ENCODE measurements at places on chromosomes 3 and 15.

GRCh38 chr3:185680231-185680630 is 94.1 kb downstream of the SENP2 start:
- DNase-seq = no peak

- no peak for DNase-seq
Measured at GRCh38 chr3:196749125-196749524, 9.5 kb downstream of the PAK2 start.

DNA sequence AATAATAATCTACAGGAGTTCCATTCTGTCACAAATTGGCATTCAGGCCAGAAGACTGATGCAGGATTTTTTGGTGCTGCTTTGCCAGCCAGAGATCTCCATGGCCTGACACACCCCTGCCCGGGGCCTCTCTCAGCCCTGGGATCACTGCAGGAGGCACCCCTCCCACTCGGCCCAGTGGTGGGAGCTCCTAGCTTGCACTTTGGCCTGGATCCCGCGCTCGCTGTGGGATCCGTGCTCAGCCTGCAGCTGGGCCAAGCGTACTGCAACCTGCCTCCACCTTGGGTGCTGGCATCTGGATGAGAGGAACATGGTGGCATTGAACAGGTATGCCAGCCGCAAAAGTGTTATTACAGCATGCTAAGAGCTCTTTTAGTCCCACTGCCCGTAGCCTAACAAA is 656.7 kb upstream of the CCDC54 start:
- no peak for DNase-seq

GRCh38 chr3:196979545-196979944 is 10.9 kb upstream of the PIGZ start:
- no peak for DNase-seq

DNA sequence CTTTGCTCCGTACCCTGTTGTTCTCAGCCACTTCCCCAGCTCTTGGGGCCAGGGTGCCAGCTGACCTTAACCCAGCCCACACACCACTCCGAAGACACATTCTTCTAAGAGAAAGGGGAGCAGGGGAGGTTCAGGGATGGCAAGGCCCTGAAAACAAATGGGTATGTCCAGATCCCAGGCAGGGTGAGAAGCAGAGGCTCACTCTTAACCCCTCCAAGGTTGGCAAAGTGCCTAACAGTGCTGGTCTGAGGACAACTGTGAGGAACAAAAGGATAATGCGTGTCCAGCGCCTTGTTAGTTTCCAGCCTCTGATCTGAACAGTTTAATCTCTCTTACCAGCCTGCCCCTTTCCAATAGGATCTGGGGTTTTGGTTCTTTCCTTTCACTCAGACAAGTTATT is 1.5 kb downstream of the TMEM44 start:
- no peak for DNase-seq

- DNase-seq = peak; percentile 4
Measured at GRCh38 chr3:53161450-53161819, 426 bp downstream of the PRKCD start.

- no peak for DNase-seq
Measured at GRCh38 chr3:178325330-178325729, 210.9 kb upstream of the KCNMB2 start.

DNA sequence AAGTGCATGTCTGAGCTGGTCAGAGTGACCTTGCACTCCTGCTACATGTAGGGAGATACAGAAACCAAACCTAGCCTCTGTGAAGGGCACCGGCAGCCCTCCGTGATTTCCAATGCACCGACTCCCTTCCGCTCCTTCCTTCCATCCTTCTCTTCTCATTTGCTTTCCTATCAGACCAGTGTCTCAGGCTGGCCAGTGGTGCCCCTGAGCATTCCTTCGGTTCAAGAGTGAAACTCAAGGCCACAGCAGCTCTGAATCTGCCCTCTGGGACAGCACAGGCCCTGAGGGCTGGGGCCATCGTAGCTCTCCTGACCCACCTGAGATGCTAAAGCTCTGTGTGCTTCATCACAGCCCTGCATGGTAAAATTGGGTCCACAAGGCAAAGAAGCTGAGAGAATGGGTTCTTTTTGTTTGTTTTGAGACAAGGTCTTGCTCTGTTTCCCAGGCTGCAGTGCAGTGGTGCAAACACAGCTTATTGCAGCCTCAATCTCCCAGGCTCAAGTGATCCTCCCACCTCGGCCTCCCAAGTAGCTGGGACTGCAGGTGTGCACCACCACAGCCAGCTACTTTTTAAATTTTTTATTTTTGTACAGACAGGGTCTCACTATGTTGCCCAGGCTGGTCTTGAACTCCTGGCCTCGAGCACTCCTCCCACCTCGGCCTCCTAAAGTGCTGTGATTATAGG is 2.3 kb upstream of the BMF start:
- no peak for DNase-seq

DNA sequence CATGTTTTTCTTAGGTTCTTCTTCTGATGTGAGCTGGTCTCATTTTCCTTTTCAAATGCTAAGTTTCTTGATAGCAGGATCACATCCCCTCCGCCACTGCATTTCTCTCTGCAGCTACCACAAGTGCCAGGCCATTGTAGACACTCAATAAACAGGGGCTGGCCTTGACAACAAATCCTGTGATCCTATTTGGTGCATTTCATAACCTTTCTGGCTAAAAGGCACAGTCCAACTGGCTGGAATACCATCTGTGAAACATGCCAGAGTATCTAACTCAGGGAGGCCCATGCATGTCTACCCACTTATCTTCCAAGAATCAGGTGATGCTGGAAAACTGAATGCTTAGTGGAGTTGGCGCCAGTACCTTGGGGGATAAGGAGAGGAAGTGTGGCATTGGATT is 85.2 kb upstream of the NR2F2 start:
- DNase-seq = no peak

DNA sequence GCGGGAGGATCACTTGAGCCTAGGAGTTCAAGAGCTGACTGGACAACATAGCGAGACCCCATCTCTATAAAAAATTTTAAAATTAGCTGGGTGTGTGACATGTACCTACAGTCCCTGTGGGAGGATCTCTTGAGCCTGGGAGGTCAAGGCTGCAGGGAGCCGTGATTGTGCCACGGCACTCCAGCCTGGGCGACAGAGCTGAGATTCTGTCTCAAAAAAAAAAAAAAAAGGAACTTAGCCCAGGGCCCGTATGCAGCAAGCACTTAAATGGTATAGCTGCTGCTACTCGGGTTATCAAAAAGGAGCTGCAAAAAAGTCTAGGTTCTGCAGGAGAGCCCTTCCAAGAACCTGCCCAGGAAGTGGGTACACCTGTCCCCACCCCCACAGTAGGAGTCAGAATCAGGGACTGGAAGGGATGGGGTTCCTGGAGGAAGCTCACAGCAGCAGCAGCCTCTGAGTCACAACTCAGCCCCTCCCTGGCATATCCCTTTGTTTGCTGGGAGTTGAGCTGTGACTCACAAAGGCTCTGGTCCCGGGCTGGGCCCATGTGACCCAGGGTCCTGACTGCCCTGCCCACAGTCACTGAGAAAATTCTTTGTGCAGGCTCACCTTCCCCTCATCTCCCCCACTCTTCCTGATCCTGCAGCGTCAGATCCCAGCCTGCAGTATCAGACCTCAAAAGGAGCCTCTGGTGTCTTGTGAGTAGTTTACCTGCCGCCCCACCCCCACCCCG is at the start of gene SPATA12:
Gene SPATA12 (plus strand): TSS at position 576 of the 733 bp plus-strand sequence. CDS start 13,031 bp downstream, outside the sequence.
- no peak for DNase-seq

GRCh38 chr3:17639765-17640164 is 102.7 kb downstream of the TBC1D5 start:
- no peak for DNase-seq

DNA sequence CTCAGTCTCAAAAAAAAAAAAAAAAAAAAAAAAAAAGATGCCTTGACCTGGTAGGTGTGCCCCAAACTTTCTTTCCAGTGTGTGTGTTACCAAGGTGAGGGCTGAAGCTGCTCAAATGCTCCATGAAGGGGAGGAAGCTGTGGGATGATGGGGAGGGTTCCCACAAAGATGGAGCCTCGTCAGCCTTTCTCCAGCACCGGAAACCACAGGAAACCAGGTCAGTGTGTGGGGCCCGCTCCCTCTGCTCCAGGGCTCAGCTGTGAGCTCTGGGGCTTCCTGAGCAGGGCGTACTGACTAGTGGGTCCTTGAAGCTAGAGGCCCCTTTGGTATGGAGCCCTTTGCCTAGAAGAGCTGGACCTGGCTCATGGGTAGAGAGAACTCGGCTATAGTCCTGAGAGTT is 681 bp upstream of the IL17RE start:
- no peak for DNase-seq

DNA sequence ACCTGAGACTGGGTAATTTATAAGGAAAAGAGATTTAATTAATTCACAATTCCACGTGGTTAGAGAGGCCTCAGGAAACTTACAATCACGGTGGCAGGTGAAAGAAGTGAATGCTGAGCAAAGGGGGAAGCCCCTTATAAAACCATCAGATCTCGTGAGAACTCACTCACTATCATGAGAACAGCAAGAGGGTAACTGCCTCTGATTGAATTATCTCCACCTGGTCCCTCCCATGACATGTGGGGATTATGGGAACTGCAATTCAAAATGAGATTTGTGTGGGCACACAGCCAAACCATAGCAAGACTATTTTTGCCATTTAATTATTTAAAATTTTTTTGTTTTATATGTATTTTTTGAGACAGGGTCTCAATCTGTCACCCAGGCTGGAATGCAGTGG is 27.0 kb upstream of the KCTD6 start:
- no peak for DNase-seq

DNA sequence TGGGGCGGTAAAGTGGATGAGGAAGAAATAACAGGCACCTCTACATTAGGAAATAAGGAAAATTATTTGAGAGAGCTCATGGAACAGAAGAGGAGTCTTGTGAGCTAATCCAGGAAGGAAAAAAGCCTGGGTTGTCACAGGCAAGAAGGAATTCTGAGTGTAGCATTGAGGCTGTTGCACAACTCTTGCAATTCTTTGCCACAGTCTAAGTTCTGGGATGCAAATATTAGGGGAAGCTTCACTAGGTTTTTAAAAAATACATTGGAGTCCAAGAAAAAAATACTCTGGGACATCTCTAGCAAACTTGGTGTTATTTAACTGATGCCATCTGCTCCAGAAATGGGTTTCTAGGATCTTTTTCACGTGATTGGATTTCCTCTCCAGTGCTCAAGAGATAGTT is 122.3 kb downstream of the SPATA16 start:
- no peak for DNase-seq

DNA sequence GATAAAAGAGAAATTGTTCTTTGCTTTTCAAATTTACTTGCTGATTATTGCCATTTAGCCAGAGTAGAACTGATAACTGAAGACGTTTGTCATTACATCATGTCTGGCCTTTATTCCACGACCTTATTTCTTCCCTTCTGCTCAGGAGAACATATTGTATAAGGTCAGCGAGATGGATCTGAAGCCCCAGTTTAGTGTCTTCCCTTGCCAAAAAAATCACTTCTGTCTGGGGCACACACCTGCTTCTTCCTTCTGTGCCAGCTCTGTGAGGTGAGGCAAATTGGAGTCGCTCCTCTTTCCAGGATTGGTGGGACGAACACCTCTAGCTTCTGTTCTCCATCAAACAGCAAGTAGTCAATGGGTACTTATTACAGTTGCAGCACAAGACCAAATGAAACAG is 250.3 kb upstream of the CRBN start:
- DNase-seq = no peak

DNA sequence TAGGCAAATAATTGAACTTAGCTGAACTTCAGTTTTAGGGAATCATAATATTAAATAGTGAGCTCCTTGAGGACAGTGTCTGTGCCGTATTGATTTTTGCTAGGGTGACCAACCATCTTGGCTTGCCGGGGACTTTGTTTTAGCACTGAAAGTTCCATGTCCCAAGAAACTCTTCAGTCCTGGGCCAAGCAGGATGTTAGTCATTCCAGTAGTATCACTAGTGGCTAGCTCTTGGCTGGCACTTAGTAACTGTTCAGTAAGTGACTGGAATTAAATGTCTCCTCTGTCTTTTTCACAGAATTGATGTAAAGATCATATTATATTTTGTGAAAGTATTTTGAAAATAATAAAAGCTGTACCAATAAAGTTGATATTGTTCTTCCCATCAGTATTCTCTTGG is 42.3 kb downstream of the RSRC1 start:
- DNase-seq = no peak

GRCh38 chr3:40099871-40100270 is 209.6 kb upstream of the EIF1B start:
- DNase-seq = no peak

DNA sequence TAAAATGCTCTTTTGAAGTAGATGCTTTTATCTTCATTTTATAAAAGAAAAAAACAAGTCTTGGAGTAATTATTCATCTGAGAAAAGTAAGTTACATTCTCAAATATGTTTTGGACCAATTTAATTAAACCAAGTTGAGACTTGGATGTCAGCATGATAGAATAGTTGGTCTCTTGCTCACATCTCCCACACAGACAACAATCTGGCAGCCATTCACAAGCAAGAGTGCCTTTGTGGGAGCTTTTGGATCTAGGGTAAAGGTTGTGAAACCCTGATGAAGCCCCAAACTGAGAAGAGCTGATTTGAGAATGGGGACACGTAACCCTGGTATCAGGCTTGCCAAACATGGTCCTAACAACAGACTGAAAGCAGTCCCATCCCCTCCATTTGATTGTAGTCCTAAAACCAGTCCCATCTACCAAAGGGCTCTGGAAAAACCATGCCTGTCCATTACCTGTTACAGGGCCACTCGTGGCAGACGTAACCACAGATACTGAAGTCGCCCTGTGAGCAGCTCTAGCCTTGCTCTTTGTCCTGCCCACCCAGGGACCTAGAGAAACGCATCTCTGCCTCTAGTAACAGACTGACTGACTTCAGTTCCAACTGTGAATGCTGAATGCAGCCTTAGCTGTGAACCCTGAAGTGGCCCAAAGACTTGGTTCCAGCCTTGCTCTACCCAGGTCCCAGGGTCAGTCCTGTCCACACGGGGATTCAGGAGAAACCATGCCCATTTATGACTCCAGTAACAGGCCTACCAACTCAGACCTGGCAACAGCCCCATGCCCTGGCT is 145.5 kb upstream of the SYNPR start:
- no peak for DNase-seq

GRCh38 chr3:49648354-49649019 is 25.7 kb upstream of the APEH start:
- DNase-seq = no peak

DNA sequence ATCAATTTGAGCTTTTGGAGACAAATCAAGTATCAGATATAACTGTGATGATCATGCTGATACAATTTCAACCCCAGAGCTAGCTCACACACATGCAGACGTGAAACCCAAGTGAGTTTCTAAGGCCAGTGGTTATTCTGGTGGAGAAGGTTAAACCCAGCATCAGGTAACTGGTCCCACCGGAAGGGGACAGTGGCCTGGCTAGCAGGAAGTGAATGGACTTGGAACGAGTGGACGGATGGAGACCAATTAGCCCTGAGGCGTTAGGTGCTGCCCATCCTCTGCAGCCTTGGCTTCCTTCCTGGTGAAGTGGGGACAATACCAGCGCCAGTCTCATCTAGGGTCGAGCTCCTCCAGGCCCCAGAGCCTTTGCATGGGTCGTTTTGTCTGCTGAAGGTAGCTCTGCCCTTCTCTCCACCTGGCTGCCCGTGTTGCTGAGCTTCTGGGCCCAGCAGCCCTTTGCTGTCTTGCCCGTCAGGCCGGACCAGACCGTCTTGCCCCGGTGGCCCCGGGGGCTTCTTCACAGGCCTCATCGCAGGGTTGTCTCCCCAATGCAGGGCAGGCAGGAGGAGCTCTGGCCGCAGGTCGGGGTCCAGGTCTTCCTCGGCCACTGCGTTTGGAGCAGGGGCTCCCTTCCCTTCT is 915 bp upstream of the KCTD6 start:
- no peak for DNase-seq

All from activated T-helper 9 cell treated with anti-CD3 and anti-CD28 coated beads, Interleukin-2, amount 50 U/mL, for 16 hours (primary cell).